ENCODE measurements at places on chromosomes 6 and 20.

DNA sequence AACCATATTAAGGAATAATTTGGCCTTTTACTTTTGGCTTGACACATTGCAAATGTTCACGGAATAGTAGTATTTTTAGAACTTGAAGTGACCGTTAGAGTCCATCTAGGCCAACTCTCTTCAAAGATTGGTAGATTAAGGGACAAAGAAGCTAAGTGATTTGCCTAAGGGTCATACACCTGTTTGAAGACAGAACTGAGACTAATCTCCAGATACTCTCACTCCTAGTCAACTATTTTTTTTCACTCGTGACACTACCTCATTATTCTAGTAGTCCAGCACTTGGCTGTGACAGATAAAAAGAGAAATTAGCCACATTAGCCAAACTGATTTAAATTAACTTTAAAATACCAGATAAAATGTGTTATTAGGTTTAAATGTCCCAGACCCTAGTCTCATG lies 10.6 kb downstream of the ACSS2 start:
- DNase-seq = no peak

GRCh38 chr20:41570557-41570956 lies 47.6 kb downstream of the CHD6 start:
- no peak for DNase-seq

- no peak for DNase-seq
Measured at GRCh38 chr6:134170844-134171243, 118.4 kb upstream of the SLC2A12 start.

GRCh38 chr6:43972179-43972912 lies 154.9 kb downstream of the MRPL14 start:
- DNase-seq = no peak

DNA sequence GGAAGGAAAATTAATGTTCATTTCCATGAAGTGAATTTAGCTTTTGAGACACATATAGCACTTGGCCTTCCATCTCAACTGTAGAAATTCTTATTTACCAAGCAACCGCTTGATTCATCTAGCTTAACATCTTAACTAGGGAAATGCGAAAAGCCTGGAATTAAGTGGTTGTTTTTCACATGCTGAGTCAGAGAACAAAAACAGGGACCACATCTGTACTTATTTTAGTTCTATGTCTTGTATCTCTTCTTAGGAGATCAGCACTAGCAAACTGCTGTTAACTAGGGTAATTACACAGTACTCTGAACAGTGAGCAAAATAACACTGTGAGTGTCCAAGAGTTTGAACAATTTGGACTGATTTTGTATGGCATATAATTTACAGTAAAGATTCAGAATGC lies 590.9 kb upstream of the NRSN1 start:
- DNase-seq = no peak

DNA sequence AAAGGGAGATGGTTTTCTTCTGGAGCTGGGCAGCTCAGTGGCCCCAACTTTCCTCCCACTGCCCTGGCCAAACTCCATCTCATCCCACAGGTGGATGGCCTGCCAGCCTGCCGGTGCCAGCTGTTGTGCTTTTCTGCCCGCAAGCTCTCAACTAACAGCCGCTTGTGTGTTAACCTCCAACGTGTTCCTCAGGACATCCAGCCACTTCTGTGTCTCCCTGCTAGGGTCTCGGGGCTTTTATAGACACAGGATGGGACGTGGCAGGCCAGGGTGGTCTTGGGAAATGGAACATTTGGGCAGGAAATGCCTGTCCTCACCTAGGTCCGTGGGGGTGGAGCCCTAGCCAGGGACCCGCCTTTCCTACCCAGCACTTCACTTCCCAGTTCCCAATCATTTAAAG lies 171.1 kb upstream of the RGS17 start:
- DNase-seq = no peak

GRCh38 chr20:6767126-6767535 lies 355 bp upstream of the BMP2 start:
- no peak for DNase-seq

- no peak for DNase-seq
Measured at GRCh38 chr20:48668451-48668946, 159.3 kb downstream of the PREX1 start.
